ENCODE measurements at places on chromosomes 7 and 10.

DNA sequence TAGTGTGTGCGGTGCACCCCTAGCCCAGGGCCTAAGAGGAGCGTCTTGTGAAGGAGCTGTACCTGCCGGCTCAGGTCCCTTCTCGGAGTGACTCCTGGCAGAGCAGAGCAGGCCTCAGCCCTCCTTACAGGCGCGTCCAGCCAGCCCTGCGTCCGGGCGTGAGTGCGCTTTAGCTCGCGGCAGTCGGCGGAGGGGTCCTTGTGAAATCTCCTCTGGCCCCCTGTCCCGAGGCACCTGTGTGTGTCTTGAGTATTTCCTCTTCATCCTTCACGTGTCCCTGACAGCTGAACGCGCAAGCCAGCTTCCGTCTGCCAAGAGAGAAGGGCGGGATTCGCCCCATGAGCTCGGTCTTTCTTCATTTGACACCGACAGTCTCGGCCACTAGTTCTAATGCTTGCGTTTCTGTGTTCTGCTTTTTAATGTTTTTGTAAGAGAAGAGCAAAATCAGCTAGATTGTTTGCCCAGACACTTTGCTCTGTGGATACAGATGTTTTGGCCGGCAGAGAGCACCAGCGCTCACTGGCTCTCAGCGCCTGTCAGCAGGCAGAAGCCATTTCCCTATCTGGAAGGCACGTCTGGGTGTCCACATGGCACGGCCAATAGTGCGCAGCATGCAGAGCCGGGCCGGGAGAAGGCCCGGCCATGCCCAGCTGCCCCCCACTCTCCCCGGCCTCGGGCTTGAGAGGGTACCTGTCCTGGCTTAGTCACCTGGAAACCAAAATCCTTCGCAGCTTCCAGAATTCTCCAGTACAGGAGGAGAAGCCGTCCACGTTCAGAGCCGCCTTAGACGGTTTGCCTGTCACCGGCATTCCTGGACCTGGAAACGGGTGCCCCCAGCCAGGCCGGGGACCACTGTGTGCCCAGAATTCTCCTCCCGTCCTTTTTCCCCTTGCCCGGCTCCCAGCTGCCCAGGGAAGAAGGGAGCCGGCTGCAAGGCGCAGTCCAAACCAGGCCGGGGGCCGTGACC is 7.0 kb downstream of the GET4 start:
- DNase-seq, result no peak

DNA sequence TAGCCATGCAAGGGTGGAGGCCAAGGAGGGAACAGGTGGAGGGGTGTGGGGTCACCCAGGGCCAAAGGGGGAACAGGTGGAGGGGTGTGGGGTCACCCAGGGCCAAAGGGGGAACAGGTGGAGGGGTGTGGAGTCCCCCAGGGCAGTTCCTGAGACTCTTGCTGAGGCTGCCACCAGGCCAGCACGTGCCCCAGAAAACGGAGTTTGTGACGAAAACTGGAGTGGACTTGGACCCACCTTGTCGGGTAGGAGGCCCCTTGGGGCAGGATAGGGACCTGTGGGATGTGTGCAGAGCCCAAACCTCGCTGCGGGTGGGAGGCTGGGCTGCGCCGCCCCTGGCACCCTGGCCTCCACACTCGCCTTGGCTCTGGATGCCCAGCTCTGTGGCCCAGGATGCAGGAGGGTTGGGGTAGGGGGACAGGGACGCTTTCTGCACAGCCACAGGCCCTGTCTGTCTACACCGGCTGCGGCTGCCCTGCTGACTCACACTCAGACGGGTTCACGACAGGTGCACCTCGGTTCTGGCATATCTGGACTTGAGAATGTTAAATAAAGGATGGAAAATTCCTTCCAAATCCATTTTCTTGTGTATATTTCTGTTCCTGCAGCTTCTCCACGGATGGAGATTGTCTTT is 562 bp upstream of the ADGRA1 start:
- no peak for DNase-seq

GRCh38 chr7:108308276-108308675 is 148.0 kb downstream of the NRCAM start:
- DNase-seq, result no peak

- DNase-seq, result no peak
These were observed 399.7 kb upstream of the ETV1 start for GRCh38 chr7:14389181-14389591.

- DNase-seq, result no peak
These were observed 295.5 kb upstream of the CDC14C start for GRCh38 chr7:48628793-48629349.

- no peak for DNase-seq
These were observed 89.9 kb downstream of the PAXIP1 start for GRCh38 chr7:154912871-154913637.

- DNase-seq, result no peak
These were observed 99.7 kb downstream of the PAXIP1 start for GRCh38 chr7:154903083-154903731.

DNA sequence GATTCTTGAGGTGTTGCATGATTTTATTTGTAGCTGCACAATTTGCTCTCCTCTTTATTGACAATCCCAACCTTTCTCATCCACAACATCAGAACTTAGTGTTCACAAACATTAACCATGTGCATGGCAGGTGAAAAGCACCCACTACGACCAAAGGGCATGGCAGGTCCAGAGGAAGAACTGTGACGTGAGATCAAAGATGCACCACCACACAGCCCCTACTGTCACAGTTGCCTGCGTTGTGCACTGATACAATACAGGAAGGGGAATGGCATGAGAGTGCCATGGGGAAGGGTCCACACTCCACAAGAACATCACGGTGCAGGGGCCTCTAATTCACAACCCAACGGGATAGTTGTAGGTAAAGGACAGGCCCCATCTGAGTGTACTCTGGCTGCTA is 217.1 kb upstream of the PFKP start:
- DNase-seq, result no peak

DNA sequence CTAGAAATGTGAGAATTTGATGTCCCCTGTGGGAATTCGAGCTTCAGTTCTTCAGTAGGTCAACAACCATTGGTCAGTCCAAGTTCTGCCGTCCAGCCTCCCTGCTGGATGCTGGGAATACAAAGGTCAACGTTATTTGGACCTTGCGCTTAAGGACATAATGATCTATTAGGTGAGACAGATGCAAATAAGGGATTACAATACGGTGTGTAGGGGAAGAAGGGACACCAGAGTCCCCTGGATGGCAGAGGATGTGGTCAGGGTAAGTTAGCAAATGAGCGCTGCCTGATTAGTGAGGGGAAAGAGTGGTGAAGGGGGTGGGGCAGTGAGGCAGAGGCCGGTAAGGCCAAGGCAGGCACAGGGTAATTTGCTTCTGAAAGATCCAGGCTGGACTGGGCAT is 16.2 kb downstream of the CCNY start:
- no peak for DNase-seq
